Mucosa of gallbladder (tissue), 1 donor: ENCODE measurements at places on chromosomes 12 and 14.

GRCh38 chr14:105855893-105856675 is 329.7 kb downstream of the TMEM121 start:
- no peak for DNase-seq

- DNase-seq: no peak
These were observed 3.1 kb upstream of the WDR89 start for GRCh38 chr14:63644741-63645140.

- DNase-seq: no peak
These were observed 10.7 kb downstream of the PCNX4 start for GRCh38 chr14:60102389-60102788.

- DNase-seq: peak; percentile 56
These were observed 9.2 kb upstream of the LBHD2 start for GRCh38 chr14:103074729-103075367.

- DNase-seq: no peak
These were observed 80.7 kb downstream of the KCNA5 start for GRCh38 chr12:5124401-5124800.
